ENCODE measurements at places on chromosomes 2 and 18.

GRCh38 chr18:13879492-13879891 is 35.8 kb downstream of the MC2R start:
- no peak for DNase-seq

DNA sequence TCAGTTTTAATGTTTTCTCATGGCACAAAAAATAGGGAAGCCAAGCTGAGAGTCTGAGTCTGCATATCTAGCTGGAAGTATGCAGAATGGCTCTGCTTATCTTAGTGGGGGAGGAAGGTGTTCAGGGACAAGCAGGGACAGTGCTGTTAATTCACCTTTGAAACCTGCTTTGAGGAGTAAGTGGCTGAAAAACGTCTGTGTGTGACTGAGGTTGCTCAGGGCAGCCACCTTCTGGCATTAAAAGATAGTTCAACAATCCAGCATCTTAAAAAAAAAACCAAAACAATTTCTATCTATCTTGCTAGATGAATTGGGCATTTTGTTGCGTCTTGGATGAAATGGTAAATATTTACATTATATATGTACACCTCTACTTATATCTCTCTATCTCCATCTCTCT is 2.0 kb upstream of the TRPM8 start:
- DNase-seq, result no peak

GRCh38 chr18:8424917-8425725 is 184.1 kb upstream of the RAB12 start:
- DNase-seq, result no peak

DNA sequence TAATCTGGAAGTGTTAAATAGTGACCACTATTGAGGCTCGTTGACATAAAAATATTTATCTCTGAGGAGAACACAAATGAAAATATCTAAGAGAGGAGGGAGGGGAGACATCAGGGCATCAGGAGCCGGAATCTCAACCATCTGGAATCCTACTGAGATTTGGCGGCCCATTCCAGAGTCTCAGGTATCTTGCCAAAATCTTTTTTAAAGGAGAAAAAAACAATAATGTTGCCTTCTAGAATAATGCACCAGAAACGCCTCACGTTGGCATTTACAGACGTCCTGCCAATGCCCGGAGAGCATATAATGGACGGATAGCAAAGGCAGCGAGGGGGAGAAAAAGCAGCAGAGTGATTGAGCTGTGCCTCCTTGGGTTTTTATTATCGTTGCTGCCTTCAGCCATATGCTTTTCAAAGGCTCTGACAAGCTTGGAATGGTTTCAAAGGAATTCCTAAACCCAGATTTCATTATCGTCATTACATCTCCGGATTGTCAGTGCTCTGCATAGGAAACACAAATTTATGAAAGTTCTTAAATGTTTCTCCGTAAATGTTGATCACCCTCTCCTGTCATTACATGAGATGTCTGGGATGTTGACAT is 30.9 kb upstream of the EGR4 start:
- peak; percentile 79 for DNase-seq

GRCh38 chr2:132373391-132374135 is 43.0 kb upstream of the GPR39 start:
- DNase-seq, result no peak

- DNase-seq, result no peak
Measured at GRCh38 chr2:12277241-12278034, 439.3 kb upstream of the TRIB2 start.

GRCh38 chr2:221422516-221423209 is 149.4 kb downstream of the EPHA4 start:
- no peak for DNase-seq

- no peak for DNase-seq
Measured at GRCh38 chr18:12839526-12840196, 44.4 kb downstream of the PTPN2 start.

DNA sequence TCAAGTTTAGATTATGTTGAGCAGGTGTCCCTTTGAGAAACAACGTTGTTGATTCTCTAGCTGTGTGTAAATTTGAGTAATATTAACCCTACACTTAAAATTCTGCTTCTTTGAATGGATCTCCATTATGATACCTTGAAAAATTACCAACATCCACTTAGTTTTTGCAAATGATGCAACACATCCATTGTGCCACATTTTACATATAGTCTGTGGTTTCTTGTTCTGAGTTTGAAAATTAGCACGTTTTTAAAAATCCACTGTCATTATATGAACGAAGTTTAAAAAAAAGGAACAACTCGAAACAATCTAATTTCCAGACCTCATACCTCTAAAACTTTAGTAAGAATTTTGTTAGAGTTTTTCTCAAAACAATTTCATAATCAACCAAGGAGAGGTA is 37.7 kb downstream of the PIK3C3 start:
- DNase-seq, result no peak

GRCh38 chr2:135985826-135986393 is 484 bp upstream of the DARS1 start:
- DNase-seq, result no peak

DNA sequence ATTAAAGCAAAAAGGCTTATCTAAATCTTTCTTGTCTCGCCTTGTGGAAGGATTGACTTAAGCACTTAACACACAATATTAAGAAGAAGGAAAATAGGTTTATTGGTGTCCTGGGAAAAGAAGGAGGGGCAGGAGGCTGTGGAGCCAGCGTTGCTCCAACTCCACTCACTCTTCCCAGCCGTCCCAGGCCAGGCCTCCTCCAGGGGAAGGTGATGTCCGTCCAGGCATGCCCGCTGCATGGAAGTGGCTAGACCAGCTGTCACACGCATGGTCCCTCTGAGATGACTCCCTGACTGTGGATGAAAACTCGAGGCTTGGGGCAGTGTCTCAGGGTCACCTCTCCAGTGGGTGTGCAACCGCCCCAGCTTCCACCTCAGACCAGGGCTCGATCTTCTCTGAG is 281.1 kb downstream of the GALR1 start:
- no peak for DNase-seq

DNA sequence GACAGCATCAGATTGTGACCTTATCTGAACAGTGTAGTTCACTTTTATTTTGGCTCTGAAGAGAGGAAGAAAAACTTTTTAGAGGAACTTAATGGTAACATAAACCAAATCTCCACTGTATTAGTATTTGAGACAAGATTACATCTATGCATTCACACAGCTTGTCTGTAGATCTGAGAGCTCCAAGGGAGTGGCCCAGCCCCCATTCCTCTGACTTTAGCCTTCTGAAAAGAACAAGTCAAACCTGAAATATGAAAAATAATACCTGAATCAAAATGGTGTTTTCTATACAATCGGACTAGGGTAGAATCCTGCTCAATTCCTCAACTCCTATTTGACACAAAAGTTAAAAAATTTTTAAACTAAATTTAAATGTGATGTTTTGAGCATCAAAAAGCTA is 23.1 kb downstream of the STARD7 start:
- no peak for DNase-seq

GRCh38 chr2:62687636-62688035 is 17.9 kb upstream of the EHBP1 start:
- no peak for DNase-seq

DNA sequence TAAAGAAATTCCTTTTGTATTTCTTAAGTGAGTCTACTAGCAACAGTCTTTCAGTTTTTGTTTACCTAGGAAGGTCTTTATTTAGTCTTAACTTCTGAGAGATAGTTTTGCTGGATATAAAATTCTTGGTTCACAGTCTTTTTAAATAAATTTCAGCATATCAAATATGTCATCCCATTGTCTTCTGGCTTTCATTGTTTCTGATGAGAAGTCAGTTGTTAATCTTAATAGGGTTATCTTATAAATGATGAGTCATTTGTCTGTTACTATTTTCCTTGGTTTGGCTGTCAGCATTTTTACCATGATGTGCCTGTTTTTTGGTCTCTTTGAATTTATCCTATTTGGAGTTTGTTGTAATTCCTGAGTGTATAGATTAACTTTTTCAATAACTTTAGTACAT is 129.3 kb downstream of the FAM210A start:
- no peak for DNase-seq

DNA sequence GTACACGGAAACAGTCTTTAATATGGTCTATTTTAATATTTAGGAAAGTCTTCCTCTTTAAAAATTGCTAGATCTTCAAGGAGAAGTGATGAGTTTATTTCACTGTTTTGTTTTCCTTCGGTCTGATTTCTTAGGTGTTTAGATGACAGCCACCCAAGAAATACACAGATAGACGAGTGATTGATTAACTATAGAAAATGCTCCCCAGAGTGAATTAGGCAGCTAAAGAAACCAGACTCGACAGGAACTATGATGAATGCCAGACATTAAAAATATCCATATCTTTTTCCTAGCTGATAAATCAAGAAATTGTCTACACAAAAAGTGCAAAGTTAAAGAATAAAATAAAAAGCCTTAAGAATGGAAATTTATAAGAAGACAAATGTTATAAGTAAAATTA is 888.7 kb upstream of the CNTNAP5 start:
- no peak for DNase-seq

DNA sequence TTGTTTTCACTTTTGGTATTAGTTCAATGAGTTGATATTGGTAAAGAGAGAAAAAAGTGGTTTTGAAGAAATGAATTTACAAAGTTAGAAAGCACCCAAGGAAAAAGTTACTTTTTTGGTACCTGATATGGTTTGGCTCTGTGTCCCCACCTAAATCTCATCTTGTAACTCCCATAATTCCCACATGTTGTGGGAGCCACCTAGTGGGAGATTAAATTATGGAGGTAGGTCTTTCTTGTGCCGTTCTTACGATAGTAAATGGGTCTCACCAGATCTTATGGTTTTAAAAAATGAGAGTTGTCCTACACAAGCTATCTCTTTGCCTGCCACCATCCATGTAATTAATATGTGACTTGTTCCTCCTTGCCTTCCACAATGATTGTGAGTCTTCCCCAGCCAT is 965.6 kb upstream of the NRXN1 start:
- no peak for DNase-seq

DNA sequence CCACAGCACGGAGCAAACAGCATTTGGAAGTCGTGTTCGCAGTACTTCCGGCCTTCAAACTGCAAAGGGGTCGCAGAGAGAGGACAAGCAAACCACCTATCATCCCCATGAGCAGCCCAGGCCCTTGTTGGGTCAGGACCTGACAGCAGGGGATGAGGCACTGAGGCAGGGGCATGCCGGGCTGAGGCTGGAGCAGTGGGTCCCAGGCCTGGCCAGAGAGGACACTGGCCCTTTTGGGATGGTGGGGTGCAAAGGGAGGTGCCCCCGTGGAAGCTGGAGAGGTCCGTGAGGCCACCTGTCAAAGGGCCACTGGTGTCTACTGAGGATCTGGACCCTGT is 8.9 kb downstream of the GPR17 start:
- DNase-seq, result no peak

DNA sequence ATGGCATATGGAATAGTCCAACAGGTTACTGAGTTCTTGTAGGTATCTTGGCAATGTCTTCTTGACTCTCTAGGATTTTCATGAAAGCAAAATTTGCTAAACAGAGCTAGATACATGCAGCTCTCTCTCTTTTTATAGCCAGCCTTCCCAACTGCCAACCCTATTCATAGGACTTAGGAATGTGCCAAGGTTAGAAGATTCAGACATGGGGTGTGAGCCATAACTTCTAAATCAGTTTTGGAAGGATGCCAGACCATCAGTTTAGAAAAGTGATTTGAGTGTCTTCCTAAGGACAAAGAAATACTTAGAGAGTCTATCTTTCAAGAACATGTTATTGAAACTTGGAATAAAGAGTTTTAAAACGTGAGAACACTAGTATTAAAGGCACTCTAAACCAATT is 619.5 kb upstream of the FANCL start:
- no peak for DNase-seq

DNA sequence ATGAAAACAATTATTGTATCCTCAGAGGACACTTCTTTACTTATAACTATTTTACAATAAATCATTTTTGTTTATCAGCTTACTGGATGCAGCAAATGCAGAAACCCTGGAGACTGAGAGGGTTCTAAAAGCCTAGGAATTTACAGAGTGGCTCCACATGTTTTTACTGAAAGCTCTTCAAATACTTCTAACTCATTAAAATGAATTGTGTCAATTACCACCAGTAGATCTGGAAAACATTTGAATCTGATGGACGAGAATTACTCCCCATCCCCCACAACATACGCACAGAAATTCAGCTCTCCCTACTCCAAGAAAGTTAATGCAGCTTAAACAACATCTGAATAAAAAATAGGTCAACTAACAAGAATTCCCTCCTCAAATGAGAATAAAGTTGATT is 319.8 kb upstream of the FIGN start:
- DNase-seq, result no peak

- DNase-seq, result no peak
Measured at GRCh38 chr2:143162997-143163396, 33.8 kb downstream of the ARHGAP15 start.

DNA sequence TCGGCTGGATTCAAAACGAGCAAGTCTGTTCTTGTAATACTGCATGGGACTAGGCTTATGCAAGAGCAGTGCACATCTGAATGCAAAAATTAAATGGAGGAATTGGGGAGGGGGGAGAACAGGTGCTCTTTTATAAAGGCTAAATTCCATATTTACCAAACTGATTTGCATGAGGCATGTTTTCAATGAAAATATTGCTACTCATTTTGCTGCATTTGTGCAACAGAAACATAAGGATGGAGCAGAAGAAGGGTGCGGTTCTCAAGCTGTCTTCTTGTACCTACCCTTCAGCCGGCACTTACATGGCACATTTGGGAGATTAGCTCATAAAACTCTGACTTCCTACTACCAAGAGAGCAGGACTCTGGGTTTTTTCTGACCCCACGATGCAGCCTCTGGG is 256.4 kb downstream of the CDCA7 start:
- DNase-seq, result no peak

GRCh38 chr2:68230241-68231060 is 21.9 kb downstream of the PPP3R1 start:
- no peak for DNase-seq

DNA sequence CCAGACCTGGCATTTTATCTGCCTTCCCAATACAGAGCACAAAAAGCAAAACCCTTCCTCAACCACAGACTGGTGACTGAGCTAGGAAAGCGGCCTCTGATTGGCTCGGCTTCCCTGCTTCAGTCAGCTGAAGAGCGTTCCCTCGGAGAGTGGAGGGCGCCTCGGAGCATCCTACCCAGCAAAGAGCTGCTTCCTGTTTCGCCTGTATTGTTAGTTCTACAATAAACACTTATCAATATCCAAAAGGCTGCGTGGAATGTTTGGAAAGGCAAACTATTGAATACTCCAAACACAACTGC is 125.0 kb downstream of the CACNB4 start:
- DNase-seq, result peak; percentile 53

DNA sequence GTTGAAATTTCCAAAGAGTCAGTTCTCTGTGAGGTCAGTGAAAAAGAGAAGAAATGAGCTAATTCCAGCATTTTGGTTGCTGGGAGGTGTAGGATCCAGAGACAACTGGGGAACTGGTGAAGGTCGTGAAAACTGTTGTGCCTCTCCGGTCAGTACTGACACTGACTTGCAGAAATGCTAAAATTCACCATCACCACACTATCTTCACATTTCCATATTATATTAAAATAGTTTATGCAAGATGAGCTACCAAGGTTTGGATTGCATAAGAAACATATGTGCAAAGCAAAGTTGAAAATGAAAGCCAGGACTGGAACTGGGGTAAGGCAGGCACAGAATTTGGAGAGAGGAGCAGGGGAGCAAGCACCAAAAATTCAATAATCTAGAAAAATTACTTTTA is 21.8 kb downstream of the RIT2 start:
- no peak for DNase-seq

Data from cerebellar nuclear complex (tissue), 1 donor.